Peyer's patch (tissue), 4 donors: ENCODE measurements at places on chromosomes 2 and 18. TPM values are rescaled to one million over a fixed set of nuclear protein-coding genes. Genes with fewer than 3 reads are reported as not detected.
A peak's percentile ranks its signal among the peaks of the same experiment; 100 is the strongest.

Gene KLHL29
- 18.2 TPM for total RNA-seq

Gene TRAK2
- 56.9 TPM for total RNA-seq

Gene FBLN7
- total RNA-seq = 1.9 TPM

Gene ZSWIM2
- total RNA-seq = not detected

Gene CCDC148
- not detected for total RNA-seq

DNA sequence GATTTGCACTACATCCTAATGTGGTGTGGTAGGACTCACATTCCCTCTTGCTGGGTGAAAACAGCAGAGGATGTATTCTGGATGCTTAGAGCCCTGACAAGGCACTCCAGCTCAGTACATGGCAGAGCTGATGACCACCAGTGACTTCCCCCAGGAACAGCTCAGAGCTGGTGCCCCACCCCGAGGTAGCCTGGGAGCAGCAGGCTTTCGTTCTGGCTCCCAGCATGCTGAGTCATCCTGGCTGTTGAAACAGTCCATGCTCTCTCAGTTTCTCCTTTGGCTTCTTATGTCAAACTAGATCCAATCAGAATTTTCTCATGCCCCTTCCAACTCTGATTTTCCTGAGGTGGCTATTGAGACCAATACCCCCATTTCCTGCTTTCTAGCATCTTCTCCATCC is 438.2 kb downstream of the NBAS start:
- no peaks in the 10 kb centered on the region for H3K27me3 ChIP-seq
- no peak overlapping the region for H3K4me3 ChIP-seq
- H3K27ac ChIP-seq = no peak overlapping the region
- no peak for DNase-seq
- H3K4me1 ChIP-seq = no peaks in the 10 kb centered on the region
- H3K36me3 ChIP-seq = no peaks in the 10 kb centered on the region

- H3K27me3 ChIP-seq = no peaks in the 10 kb centered on the region
- no peak overlapping the region for H3K4me3 ChIP-seq
- no peak for DNase-seq
- no peak overlapping the region for H3K27ac ChIP-seq
- H3K36me3 ChIP-seq = no peaks in the 10 kb centered on the region
- no peaks in the 10 kb centered on the region for H3K4me1 ChIP-seq
Observed at GRCh38 chr2:126749537-126749936, 93.6 kb downstream of the GYPC start.

- no peaks in the 10 kb centered on the region for H3K4me1 ChIP-seq
- H3K27ac ChIP-seq = no peak overlapping the region
- no peaks in the 10 kb centered on the region for H3K27me3 ChIP-seq
- no peaks in the 10 kb centered on the region for H3K36me3 ChIP-seq
Observed at GRCh38 chr2:236715491-236715961, 145.9 kb downstream of the ACKR3 start.

GRCh38 chr2:8761529-8762164 is 75.8 kb downstream of the KIDINS220 start:
- H3K27me3 ChIP-seq = no peaks in the 10 kb centered on the region
- no peak overlapping the region for H3K4me3 ChIP-seq
- DNase-seq = no peak
- peaks cover 7% of the 10 kb centered on the region for H3K36me3 ChIP-seq

DNA sequence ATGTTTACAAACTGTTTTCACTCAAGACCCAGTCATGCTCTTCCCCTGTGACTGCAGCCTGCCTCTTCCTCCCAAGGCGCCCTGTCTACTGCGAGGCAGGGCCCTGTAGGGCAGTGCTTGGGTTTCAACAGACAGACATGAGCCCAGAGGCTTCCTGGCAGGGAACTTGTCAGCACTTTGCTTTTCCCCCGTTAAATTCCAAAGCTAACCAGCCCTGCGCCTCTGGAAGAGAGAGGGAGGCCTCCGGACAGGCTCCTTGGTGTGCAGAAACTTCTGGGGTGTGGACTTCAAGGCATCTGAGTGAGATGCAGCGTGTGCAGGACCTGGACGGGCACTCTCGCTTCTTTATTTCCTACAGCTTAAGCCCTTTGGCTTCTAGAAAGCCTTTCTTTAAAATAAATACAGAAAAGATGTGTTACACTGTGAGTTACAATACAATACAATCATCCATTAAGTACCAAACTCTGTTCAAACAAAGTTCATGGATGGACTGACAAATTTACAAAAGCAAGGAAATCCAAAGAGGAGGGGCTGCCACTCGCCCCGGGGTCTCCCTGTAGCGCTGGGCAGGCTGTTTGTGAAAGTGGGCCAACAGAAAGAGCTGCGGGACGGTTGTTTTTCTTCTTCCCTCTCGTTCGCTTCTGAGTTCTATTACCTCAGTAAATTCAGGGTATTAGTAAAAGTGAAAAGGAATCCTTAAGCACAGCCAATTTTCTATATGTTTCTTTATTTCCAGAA is 8.8 kb upstream of the ZNF516 start:
- no peaks in the 10 kb centered on the region for H3K4me1 ChIP-seq
- no peaks in the 10 kb centered on the region for H3K27me3 ChIP-seq
- no peak for DNase-seq
- no peak overlapping the region for H3K4me3 ChIP-seq

DNA sequence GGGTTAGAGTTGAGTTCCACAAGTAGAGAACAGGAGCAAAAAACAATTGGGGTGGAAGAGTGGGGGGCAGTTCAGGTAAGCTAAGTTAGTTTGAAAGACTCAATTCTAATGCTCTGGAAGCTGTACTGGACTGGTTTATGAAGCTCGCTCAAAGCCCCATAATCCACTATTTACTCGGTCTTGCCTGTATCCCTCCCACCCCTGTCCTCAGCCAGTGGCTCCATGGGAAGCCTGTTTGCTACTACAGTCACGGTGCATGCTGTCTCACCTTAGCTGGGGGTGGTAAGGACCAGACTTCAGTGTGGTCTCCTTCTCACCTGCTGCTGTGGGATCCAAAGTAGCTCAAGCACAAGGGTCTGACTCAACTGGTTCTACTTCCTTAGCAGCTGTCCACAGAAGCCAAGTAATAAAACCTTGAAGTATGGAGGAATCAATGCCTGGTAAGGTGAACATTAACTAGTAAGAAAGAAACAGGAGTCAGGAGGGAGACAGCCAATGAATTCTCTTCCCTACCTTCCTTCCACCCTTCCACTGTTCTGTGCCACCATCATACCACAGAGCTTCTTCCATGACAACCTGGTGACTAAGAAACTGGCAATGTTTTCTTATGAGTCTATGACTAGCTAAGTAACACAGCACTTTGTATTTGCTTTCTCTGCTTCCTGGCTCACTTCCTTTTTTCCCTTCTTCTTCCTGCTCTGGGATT is 230.8 kb downstream of the SRBD1 start:
- no peaks in the 10 kb centered on the region for H3K27me3 ChIP-seq
- no peak for DNase-seq
- no peak overlapping the region for H3K27ac ChIP-seq
- no peaks in the 10 kb centered on the region for H3K36me3 ChIP-seq

- H3K4me3 ChIP-seq = no peak overlapping the region
- no peaks in the 10 kb centered on the region for H3K36me3 ChIP-seq
- peaks cover 36% of the 10 kb centered on the region for H3K4me1 ChIP-seq
- H3K27me3 ChIP-seq = no peaks in the 10 kb centered on the region
- DNase-seq = no peak
Observed at GRCh38 chr2:231665245-231666170, 42.8 kb upstream of the PTMA start.

DNA sequence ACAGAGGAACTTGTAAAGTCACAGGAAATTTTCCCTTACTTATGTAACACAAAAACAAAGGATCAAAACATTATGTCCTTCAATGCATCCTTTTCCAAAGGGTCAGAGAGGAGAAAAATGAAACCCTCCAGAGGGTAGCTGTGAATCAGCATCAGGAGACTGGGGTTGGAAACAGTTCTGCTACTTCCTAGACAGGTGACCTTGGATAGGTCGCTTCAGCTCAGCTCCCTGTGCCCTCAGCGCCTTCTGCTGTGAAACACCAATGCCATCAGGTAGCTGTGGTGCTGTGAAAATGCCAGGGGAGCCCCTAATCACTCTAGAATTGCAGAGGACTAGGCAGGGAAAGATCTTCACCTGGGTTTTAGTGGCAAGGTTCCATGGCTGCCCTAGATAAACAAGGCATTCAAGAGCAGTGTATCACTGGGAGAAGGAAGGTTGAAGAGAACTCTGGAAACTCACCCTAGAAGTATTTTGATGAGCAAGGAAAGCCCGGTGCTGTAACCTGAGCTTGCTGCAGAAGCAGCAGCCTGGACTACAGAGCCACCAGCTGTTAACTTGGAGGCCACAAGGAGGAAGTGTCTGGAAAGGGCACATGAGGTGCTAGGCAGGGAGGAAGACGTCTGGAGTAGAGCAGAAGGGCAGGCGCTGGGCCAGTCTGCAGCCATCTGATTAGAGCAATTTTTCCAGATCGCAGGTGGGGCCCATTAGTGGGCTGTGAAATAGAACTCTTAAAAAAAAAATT is 100.7 kb upstream of the MCFD2 start:
- no peaks in the 10 kb centered on the region for H3K36me3 ChIP-seq
- H3K4me3 ChIP-seq = no peak overlapping the region
- H3K27ac ChIP-seq = peak overlapping the region; percentile 53
- H3K27me3 ChIP-seq = no peaks in the 10 kb centered on the region
- H3K4me1 ChIP-seq = no peaks in the 10 kb centered on the region

DNA sequence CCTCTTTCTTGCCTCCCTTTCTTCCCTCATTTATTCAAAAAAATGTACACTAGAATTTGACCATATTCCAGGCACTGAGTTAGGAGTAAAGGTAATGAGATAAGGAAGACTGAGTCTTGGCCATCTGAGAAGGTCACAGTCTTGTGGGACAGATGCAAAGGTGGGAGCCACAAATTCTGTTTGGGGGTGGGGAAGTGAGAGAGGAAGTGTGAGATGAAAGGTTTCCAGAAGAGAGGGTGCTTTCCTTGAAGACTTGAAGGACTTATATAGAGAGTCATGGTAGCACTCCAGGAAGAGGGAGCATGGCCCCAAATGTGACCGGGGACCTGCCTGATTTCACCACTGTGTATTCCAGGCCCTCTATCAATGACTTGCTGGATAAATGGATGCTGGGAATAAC is 320.6 kb downstream of the LPIN1 start:
- no peaks in the 10 kb centered on the region for H3K4me1 ChIP-seq
- no peak overlapping the region for H3K27ac ChIP-seq

DNA sequence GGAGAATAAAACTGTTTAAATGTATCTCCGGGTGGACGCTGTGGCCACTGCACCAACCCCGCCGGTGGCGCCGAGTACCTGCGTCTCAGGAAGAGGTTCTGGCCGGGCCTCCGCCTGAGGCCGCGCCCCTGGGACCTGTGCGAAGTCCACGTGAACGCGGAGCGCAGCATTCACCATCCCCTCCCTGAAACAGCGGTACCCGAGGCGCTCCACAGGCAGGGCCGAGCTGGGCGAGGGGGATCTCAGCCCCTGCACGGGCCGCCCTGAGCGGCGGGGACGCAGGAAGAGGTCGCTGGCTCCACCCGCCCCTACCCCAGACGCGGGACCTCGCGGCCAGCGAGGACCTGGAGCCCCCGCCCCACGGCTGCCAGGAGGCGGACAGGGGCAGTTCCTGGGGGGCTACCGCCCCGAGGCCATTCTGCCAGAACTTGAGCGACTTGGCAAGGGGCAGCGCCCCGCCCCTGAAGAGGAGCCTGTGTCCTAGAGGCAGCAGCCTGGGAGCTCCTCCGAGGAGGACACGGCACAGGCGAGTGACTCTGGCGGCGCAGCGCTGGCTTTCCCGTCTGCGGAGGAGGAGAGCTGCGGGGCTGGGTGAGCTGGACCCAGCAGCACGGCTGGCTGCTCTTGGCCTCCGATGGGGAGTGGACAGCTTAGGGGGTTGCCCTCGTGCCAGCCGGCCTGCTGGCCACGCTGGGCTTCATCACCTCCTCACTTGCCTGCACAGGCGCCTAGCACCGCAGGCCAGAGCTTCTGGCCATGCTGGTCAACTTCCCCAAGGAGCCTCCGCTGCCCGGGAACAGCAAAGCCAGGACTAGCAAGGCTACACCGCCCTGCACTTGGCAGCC is 9.7 kb upstream of the TEKT4 start:
- no peaks in the 10 kb centered on the region for H3K36me3 ChIP-seq
- no peaks in the 10 kb centered on the region for H3K4me1 ChIP-seq
- no peak for DNase-seq
- no peak overlapping the region for H3K27ac ChIP-seq
- H3K27me3 ChIP-seq = no peaks in the 10 kb centered on the region

DNA sequence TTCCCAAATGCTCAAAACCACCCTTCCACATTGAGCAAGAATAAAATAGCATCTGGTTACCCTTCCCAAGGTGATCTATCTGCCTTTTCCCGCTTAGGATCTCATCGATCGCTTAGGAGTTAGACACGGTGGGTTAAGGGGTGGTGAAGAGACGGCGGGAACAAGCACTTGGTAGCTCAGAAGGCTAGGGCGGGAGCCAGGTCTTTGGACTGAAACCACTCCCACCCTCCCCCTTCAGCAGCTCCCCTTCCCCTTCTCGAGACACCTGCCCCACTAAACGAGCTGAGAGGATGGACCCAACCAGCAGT is 513 bp downstream of the THOC1 start:
- H3K4me3 ChIP-seq = peak overlapping the region; percentile 73
- H3K27me3 ChIP-seq = no peaks in the 10 kb centered on the region
- H3K27ac ChIP-seq = peak overlapping the region; percentile 80
- no peak for DNase-seq
- no peaks in the 10 kb centered on the region for H3K36me3 ChIP-seq

DNA sequence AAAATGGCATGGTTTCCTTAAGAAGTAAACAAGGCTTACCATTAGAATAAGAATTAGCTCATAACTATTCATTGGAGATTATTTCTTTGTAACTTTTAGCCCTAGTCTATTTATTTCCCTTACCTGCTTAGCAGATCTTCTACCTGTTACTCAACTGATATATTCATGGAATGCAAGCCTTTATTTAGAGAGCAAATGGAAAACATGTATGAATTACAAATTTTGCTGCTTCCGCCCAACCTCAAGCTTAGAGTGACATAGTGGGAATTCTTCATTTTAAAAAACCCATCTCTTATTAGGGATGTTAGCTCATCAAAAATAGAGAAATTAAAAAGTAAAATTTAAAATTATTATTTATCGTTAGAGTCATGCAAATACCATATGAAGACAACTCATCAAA is 110.9 kb downstream of the STRN start:
- H3K27ac ChIP-seq = no peak overlapping the region
- H3K27me3 ChIP-seq = no peaks in the 10 kb centered on the region

DNA sequence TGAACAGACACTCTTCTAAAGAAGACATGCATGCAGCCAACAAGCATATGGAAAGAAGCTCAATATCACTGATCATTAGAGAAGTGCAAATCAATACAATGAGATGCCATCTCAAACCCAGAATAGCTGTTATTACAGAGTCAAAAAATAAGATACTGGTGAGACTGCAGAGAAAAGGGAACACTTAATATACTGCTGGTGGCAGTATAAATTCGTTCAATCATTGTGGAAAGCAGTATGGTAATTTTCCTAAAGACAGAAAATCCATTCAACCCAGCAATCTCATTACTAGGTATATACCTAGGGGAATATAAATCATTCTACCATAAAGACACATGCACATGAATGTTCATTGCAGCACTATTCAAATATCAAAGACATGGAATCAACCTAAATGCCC is 116.6 kb upstream of the LTBP1 start:
- H3K27me3 ChIP-seq = no peaks in the 10 kb centered on the region
- H3K4me3 ChIP-seq = no peak overlapping the region
- DNase-seq = no peak
- no peak overlapping the region for H3K27ac ChIP-seq

GRCh38 chr2:215878476-215879063 is 134.8 kb downstream of the MREG start:
- no peaks in the 10 kb centered on the region for H3K4me1 ChIP-seq
- H3K27ac ChIP-seq = no peak overlapping the region
- H3K36me3 ChIP-seq = no peaks in the 10 kb centered on the region
- no peak for DNase-seq
